Activated naive CD4-positive, alpha-beta T cell treated with anti-CD3 and anti-CD28 coated beads for 36 hours (primary cell): ENCODE measurements at places on chromosomes 13 and 19.

GRCh38 chr13:52599848-52600603 is 42.2 kb upstream of the HNRNPA1L2 start:
- DNase-seq: peak; percentile 14

- DNase-seq: no peak
Measured at GRCh38 chr19:33998302-33998701, 174.0 kb upstream of the LSM14A start.

DNA sequence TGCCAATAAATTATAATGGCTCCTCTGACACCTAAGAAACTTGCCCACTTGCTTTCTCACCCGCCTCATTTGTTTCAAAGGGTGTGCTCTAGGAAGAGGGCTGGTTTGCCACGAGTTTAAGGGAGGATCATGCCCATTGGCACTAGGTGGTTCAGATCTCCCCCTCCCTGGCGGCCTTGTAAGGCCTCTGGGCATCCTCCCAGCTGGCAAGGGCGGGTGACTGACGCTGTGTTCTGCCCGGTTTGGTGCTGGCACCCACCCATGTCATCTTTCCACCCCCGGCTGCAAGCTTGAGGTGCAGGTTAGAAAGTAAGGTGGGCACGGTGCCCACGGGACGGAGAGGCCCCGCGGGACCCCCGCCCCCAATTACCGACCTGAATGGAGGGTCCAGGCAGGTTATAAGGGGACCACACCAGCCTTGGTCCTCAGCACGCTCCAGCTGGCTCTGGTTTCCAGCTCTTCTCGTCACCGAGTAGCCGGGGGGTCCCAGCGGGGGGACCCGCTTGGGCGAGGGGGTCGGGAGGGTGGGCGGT is 90.4 kb downstream of the PTPRS start:
- DNase-seq: no peak

DNA sequence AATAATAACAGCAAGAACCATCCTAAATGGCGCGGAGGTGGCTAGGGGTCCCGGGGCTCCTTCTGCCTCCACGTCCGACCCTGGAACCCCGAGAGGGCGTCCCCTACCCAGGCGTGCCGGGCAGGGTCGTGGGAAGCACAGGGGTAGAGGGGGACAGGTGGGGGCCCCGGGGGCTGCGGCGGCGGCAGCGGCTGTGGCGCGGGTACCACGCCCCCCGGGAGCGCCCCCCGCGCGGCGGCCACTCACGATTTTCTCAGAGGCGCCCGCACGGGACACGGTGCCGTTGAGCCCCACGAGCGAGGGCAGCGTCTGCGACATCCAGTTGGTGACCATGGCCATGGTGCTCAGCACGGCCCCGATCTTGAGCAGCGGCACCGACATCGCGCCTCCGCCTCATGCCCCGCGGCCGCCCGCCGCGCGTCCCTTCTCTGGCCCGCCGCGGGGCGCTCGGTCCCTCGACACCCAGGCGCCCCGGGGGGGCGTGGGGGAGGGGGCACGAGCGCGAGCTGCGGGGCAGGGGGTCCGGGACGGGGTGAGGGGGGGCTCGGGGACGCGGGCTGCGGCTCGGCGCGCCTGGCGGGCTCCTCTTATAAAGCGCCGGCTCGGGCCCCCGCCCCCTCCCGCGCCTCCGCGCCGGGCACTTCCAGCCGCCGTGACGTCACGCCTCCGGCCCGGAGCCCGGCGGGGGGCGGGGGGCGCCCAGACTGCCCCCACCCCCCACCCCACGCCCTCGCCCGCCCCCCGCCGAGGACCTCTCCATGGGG is 22.9 kb downstream of the OLFM2 start:
- no peak for DNase-seq

DNA sequence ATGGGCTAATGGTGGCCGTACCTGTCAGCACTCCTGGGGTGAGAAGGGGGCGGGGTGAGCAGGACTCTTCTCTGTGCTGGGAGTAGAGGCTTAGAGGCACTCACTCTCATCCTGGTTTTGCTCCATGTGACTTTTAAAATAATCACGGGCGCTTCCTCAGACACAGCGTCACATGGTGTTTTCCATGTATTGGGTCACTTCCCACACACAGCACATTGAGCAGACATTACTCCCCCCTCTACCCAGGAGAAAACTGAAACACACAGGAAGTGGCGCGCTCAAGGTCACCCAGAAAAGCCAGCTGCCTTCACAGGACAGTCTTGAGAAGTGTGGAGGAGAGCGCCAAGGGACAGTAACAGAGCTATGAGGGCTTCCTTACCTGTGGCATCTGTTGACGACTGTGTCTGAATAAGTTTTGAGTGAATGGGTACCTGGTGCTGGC is 23.2 kb downstream of the SPATA13 start:
- no peak for DNase-seq

GRCh38 chr13:25988661-25989060 is 63.2 kb downstream of the SHISA2 start:
- no peak for DNase-seq
